Naive B cell (primary cell): ENCODE measurements at places on chromosomes 12 and 14. TPM values are rescaled to one million over a fixed set of nuclear protein-coding genes. Genes with fewer than 3 reads are reported as not detected.

The OTOGL gene
- polyA plus RNA-seq: not detected

The PMCH gene
- not detected for polyA plus RNA-seq

The COX8C gene
- not detected for polyA plus RNA-seq

The FIGNL2 gene
- polyA plus RNA-seq: not detected

The RPGRIP1 gene
- polyA plus RNA-seq: not detected
